ENCODE measurements at places on chromosomes 5 and 9.

- DNase-seq: peak; percentile 88
Measured at GRCh38 chr9:113578882-113579282, 115.4 kb downstream of the RGS3 start.

DNA sequence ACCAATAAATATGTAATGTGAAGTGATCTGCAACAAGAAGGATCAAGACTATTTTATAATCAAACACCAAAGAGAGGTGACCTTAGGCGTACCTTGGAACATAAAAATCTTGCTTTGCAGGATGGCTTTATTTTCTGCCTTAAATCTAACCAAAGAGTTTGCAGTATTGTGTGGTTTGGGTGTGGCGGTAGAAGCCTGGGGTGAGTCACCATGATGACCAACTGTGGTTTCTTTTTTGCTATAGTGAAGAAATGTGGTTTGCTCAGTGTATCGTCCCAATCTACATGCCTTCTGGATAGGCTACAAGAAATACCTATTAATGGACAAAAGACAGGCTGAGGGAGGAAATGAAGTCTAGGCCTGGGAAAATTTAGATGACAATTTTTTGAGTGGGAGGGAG is 5.1 kb upstream of the CAST start:
- DNase-seq: peak; percentile 78

GRCh38 chr5:36719282-36719681 is 112.9 kb downstream of the SLC1A3 start:
- DNase-seq: no peak

DNA sequence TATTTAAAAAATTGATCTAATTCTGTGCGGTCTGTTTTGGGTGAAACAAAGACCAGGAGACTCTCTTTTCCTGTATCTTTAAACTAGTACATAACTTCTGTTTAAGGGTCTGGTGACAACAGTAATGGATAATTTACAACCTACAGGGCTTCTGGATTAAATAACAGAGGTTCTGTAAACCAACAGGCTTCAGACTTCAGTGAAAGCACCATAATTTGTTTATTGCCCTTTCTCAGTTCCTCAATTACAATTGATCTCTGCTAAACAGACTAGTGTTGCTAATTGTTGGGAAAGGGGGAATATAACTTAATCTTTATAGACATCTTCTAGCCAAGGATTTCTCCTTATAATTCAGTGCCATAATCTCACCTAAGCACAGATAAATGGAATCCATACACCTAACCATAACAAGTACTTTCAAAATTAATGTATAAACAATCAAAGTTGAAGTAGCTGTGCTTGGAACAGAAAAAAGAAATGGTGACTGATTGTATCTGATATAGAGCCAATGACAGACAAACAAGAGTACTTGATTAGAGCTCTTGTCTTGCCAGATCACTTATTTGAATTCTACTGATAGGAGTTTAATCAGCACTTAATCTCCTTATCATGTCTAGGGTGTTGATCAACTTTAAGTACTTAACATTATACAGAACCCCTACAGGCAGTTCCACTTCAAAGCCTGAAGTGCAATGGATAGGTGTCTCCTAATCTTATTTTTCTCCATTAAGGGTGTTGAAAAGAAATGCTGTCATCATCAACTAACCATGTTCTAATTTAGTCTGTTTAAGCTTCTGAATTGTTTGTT is 536.0 kb downstream of the NR2F1-AS1 start:
- DNase-seq: no peak

GRCh38 chr9:81620002-81620390 is 69.4 kb downstream of the TLE1 start:
- no peak for DNase-seq

DNA sequence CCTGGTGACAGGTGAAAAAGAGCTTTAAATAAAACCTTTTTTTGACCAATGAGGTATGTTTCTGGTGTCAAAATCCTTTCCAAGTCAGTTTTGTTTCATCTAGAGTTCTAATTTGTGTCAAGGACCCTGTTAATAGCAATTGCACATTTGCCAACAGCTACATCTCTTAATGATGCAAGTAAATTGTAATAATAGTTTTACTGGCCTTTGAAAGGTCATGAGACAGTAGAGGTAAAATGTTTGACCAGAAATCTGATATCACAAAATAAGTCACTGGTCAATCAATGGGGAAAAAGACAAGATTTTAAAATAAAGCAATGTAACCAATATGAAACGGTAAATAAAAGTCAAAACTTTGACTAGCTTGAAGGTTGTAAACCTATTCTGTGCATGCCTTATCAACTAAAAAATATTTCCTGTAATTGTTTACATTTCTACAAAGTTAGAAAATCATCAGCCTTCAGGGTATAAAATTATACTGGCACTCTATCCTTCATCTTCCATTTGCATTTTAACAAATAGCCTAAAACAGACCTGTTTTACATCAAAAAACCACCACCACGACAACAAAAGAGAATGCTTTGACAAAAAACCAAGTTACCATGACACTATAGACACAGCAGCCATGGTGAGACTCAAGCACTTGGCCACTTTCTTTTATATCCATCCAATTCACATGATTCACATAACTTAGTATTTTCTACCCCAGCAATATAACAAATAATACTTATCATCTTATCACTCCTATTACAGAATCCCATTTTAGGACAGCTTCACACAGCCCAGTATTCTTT is 3.0 kb downstream of the NADK2 start:
- no peak for DNase-seq

DNA sequence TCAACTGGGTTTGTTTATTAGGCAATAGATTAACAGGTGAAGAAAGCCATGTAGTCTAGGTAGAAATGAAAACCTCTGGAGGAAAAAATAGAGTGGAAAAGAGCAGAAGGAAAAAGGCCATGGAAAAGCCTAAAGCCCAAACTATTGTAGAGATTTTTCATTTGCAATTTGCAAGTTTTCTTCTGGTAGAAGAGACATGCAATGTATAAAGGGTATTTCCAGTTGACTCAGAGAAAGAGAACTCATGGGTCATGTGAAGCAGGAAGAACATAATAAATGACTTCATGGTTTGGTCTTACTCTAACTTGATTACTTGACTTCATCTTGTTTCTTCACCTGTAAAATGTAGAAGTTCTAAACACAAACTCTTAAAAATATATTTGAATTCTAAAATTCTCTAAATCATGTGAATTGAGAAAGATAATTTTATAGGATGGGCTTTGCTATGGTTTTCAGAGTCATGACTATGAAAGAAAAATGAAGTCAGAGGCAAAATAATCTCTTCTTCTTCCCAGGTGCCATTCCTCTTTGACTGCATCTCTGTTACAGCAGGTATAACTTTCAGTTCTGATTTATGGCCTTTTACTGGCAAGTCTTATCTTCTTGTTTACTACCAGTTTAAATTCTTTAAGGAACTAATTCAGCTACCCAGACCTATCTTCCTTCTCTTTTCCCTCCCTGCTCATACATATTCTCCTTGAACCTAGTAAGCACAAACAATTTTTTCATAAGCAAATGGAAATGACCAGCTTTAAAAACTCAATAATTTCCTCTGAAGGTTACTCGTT is 47.7 kb upstream of the TMC1 start:
- no peak for DNase-seq

GRCh38 chr5:143374496-143375217 is 28.8 kb downstream of the NR3C1 start:
- DNase-seq: no peak

GRCh38 chr5:74123929-74124328 is 497.9 kb downstream of the ARHGEF28 start:
- DNase-seq: no peak

DNA sequence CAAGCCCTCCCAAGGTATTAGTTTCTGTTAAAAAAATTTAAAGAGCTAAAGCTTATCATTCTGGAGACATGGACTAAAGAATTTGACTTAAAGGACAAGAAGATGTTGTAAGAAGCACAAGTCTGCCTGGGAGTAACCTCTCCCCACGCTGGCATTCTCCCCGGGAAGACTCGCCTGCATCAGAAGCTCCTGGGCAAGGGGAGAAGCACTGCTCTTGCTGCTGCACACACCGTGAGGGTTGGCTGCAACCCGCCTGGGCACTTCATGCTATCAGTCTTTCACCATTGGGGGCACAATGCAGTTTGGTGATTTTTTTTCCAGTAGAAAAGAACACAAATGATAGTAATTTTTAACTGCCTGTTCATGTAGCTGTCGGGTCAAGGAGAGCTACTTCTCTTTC is 192.5 kb upstream of the PANK3 start:
- no peak for DNase-seq

GRCh38 chr5:35919191-35919590 is 19.2 kb downstream of the CAPSL start:
- DNase-seq: no peak

All from RPMI8226 (cell line).